Mammary epithelial cell (primary cell): ENCODE measurements at places on chromosomes 12 and 14. TPM values are rescaled to one million over a fixed set of nuclear protein-coding genes. Genes with fewer than 3 reads are reported as not detected.

DNA sequence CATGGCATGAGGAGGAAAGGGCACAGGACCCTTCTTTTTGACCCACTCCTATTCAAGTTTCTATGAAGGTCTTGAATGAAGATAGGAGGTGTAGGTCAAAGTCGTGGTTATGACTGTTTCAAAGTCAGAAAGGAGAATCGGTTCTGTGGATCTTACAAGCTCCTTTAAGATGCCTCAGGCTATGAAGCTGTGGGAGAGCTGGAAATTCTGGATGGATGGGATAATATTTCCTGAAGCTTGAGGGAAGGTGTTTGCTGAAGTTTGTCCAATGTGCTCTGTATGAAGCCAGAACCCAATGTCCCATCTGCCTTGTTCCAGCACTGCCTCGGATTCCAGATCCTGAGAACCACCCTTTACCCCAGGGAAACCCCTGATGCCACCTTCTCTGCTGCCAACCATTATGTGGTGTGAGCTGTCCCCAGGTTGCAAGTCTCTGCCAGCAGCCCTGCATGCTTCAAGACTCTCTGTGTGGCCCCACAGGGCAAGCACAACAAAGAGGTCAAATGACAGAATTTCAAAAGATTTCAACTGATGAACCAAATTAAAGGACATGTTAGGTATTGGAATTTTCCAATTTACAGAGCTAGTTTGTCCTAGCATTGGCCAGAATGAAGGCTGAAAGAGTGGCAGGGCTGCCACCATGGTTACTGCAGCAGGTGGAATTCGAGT, 472.0 kb downstream of the RGS6 start:
- no peak for DNase-seq

- peak; percentile 76 for DNase-seq
These were observed 3.1 kb downstream of the CCND2 start for GRCh38 chr12:4276524-4277204.

DNA sequence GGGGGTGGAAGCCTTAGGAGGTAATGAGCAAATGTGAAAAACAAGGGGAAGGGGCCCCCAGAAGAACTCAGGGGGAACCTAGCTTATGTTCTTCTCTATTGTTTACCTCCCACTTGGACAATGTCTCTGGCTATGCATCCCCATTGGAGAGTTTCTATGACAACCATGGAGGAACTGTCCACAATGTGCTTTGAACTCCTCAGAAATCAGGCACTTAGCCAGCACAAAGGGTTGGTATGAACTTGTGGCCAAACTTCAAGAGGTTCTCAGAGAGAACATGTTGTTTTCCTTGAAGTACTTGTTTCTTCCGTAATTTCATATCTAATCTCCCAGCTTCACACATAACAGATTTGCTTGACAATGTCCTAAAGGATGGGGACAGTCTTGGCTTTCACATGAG, 202.8 kb upstream of the PELI2 start:
- DNase-seq: no peak

DNA sequence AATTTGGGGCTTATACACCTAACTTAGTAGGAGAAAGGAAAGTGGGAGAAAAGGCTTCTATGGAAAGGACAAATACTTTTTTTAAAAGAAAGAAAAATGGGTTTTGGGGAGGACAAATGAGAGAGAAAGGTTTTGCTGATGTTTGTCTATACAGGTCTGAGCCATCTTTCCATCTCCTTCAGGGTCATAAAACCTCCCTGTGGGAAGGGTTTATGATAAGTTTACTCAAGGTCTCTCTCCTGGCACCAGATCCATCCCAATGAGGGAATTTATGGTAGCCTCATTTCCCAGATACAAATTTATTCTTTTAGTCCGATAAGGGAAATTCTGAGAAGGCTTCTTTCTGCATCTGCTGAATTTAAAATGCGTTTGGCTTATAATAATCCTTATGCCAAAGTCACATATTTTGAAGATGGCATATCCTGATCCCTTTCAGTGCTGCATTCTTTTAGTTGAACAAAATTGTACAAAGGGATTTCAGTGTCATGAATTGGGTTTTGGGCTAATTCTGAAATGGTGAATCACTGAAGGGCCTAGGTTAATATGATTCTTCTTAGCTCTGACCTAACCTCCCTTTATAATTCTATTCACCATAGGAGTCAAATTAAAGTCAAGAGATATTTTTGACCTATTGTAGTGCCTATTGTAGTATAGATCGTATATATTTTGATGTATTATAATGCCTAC, 173.5 kb upstream of the DYRK2 start:
- DNase-seq: no peak

- DNase-seq: peak; percentile 21
These were observed 157.2 kb downstream of the PAX9 start for GRCh38 chr14:36818794-36819384.

DNA sequence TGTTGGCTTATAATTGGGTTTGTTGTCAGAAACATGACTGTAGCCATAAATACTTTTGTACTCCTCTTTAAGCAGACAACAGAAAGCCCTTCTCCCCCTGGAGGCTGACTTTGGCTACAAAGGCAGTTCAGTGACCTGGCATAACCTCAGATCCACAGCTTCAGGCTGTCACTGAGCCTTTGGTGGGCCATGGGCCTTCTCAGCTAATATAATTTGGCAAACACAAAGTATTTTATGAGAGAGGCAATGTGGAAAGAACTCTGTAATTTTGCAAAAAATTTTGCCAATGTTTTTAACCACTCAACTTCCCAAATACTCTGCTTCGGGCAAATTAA, 15.5 kb upstream of the MGP start:
- DNase-seq: no peak

KRT4 gene
- total RNA-seq: not detected

DNA sequence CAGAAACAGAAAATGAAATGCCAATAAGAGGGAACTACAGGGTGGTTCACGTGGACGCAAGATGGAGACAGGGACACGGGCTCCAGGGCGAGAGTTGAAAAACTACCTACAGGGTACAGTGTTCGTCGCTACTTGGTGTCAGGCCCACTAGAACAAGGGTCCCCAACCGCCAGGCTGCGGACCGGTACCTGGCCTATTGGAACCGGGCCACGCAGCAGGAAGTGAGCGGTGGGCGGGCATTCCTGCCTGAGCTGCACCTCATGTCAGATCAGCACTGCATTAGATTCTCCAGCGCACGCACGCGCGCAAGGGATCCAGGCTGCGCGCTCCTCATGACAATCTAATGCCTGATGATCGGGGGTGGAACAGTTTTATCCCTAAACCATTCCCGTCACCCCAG, 14.8 kb downstream of the INF2 start:
- DNase-seq: no peak

DNA sequence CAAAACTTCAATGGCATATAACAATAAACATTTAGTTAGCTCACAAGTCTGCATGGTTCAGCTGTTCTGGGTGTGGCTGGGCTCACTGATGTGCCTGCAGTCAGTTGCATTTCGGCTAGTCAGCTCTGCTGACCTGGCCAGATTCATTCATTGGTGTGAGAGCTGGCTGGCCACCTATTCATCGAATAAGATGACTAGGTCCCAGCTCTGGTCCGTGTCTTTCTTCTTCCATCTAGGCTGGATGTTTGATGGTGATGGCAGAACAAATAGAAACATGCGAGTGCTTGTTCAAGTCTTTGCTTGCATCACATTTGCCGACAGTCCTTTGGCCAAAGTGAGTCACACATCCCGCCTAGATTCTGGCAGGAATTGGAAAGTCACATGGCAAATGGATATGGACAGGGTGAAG, 203.3 kb upstream of the CRY1 start:
- DNase-seq: peak; percentile 97

DNA sequence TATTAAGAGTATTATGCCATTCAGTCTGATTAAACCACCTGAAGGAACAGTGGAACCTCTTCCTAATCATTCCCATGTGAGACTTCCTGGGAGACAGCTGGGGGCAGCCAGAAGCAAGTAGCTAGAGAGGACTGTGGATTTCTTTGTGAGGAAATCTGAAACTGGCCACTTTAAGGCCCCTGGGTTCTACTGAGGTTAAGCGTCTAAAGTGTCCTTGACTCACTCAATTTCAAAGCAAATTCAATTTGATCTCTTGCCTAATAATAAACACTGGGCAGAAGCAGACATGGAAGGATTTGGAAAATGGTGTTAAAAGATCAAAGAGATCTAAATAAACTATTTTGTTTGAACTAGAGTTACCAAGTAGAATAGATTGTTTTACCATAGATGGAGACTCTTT, 909.9 kb downstream of the NRXN3 start:
- DNase-seq: no peak

OAS3 gene
- total RNA-seq: 9.5 and 23.9 TPM in 2 replicates

DNA sequence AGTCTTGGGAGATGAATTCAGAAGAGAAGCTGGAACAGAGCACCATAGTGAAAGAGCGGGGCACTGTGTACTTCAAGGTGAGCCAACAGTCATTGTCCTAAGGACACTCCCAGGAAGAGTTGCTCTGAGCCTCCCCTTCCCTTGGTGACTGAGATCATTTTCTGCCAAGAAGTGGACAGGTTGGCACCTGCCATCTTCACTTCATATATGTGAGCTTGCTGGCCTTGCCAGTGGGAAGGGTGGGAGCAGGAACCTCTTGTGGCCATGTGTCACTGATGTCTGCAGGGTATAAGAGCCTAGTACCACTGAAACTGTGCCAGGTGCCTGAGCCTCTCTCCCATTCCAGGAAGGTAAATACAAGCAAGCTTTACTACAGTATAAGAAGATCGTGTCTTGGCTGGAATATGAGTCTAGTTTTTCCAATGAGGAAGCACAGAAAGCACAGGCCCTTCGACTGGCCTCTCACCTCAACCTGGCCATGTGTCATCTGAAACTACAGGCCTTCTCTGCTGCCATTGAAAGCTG, 5.3 kb downstream of the FKBP4 start:
- peak; percentile 29 for DNase-seq

DNA sequence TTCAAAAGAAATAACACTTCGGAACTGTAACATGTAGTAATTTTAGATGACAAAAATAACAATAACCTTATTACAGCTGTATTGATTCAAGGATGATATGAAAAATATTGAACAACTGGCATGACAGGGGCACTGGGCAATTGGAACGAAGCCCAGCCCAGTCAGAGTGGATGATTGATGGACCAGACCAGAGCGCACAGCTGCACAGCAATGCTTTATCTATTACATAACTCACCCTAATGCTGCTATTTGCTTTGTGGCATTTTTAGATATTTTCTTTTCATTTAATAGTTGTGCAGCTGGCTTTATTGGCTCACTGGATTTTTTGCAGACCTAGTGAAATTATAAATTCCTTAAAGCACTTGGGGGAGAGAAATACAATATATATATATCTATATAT, 26.9 kb upstream of the FERMT2 start:
- DNase-seq: no peak

- DNase-seq: no peak
These were observed 10.3 kb downstream of the CTSG start for GRCh38 chr14:24565766-24566165.

- DNase-seq: no peak
These were observed 33.6 kb downstream of the TNFAIP2 start for GRCh38 chr14:103156651-103157378.

GRCh38 chr12:100101000-100101399, 41.7 kb downstream of the BLTP3B start:
- no peak for DNase-seq

GRCh38 chr12:68521848-68522502, 88.7 kb upstream of the RAP1B start:
- no peak for DNase-seq

GRCh38 chr14:68082698-68083291, 263.2 kb downstream of the RAD51B start:
- DNase-seq: no peak

INHBC gene
- total RNA-seq: 0.14 TPM in 1 of 2 replicates, not detected in the other

- no peak for DNase-seq
These were observed 2.2 kb upstream of the NXPH4 start for GRCh38 chr12:57214398-57214781.

NANOG gene
- total RNA-seq: 0.24 TPM in 1 of 2 replicates, not detected in the other

PZP gene
- not detected for total RNA-seq

DNA sequence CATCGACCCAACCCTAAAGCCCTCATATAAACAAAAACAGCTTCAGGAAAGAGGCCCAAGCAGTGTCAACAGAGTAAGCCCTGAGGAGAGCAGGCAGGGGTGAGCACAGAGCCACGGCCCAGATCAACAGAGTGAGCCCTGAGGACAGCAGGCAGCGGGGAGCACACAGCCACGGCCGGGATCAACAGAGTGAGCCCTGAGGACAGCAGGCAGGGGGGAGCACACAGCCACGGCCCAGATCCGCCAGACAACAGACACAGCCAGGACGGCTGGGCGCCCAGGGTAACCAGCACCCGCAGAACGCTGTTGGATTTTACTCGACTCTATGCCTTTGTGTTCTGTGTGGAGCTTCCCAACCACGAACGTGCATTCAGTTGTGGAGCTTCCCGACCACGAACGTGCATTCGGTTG, 15.0 kb downstream of the CCDC85C start:
- no peak for DNase-seq

GRCh38 chr12:76024942-76025600, 6.5 kb downstream of the PHLDA1 start:
- peak; percentile 77 for DNase-seq

DNA sequence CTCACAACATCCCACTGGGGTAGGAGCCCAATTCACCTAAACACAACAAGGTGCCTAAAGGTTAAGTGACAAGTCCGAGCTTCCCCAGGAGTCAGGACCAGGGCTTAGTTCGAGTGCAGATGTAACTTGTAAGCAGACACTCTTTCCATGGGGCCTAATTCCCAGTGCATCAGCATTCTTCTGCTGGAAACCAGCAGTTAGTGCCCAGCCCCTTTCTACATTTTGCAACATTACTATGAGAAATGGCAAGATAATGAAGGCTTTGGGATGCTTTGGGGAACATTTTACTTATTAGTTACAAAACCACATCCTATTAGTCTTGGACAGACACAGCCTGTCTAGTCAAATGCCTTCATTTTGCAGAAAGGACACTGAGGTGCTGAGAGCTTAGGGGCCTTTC, 179.8 kb downstream of the CALM1 start:
- no peak for DNase-seq

- DNase-seq: no peak
These were observed 444.9 kb downstream of the RMST start for GRCh38 chr12:97907504-97907903.

DNA sequence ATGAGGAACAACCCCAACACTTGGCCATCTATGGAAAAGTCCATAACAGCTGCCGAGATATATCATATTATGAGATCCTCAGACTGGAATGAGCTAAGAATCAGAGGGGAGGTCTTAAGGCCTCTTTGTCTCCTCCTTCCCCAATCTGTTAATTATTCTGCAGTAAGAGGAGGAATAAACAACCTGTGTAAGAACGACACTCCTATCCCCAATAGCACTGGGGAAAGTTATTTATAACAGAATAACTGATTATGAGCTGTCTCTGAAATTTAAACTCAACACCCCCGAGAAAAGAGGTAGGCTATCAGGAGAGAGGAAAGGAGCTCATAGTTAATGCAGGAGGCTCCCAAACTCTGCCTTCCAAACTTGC, 68.0 kb downstream of the NIN start:
- DNase-seq: no peak

GRCh38 chr14:68873376-68873775, 80.5 kb upstream of the ZFP36L1 start:
- no peak for DNase-seq

TAS2R50 gene
- total RNA-seq: 6.2 TPM

GRCh38 chr14:24430682-24431568, 1.2 kb downstream of the KHNYN start:
- peak; percentile 58 for DNase-seq
